Endothelial cell (in vitro differentiated cells): ENCODE measurements at places on chromosomes 1 and 21. TPM values are rescaled to one million over a fixed set of nuclear protein-coding genes. Genes with fewer than 3 reads are reported as not detected.

DNA sequence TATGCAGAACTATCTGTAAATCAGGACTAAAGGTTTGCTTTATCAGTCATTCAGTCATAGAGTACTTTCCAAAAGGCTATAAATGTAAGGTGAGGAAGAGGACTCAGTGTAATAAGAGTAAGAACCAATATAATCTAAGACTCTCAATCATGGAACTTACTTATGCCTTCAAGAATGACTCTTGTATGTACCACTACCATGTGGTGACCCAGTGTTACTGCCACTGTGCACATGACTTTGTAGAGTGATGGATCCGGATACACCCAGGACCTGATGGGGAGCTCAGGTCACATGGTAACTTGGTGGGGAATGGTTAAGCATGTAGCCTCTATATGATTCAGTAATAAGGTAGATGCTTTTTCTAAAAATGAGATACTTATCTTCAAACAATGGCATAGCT lies 2099.8 kb downstream of the MRPL39 start:
- no peak overlapping the region for H3K27ac ChIP-seq
- DNase-seq, result no peak
- no peaks in the 10 kb centered on the region for H3K36me3 ChIP-seq

DNA sequence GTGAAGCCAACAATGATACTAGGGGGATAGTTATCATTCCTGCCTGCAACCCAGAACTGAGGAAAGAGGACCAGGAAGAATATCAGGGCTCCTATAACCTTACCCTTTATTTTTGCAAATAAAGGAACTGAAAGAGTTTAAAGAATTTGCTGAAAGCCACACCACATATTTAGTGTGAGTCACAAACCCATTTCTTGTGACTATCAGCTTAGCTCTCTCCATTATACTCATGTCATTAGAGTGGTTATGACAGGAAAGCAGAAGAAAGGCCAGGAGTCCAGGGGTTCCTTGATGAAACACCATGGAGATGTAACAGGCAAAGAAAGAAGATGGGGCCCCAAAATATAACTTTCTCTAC lies 141.1 kb upstream of the SAMSN1 start:
- peaks cover 1% of the 10 kb centered on the region for H3K27me3 ChIP-seq
- peaks cover 5% of the 10 kb centered on the region for H3K4me1 ChIP-seq
- H3K36me3 ChIP-seq, result no peaks in the 10 kb centered on the region
- H3K27ac ChIP-seq, result no peak overlapping the region
- no peak for DNase-seq

DNA sequence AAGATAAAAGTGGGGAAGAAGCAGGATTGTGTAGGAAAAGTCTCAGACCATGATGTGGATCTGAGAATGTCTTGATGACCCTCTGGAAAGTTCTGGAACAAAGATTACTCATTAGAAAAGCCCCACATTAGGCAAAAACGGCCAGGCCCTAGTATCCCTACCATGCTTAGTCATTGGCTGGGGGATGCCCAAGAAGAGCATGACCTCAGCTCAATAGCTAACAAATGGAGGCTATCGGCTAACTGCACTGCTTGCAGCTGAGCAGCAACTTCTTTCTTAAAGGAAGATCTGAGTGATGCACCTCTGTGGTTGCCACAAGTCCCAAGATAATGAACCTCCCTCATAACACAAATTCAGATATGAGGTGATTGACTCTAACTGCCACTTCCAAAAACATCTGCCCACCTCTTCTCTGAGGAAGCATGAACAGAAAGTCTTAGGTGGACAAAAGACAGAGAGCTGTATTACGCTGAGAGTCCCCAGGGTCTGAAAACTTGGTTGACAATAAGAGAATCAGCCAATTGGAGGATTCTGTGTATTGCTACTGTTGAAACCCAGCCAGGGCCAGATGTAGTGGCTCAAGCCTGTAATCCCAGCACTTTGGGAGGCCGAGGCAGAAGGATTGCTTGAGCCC lies 64.6 kb upstream of the AK4 start:
- no peak overlapping the region for H3K27ac ChIP-seq
- DNase-seq, result no peak
- peaks cover 1% of the 10 kb centered on the region for H3K27me3 ChIP-seq
- H3K4me3 ChIP-seq, result no peak overlapping the region
- no peaks in the 10 kb centered on the region for H3K36me3 ChIP-seq

DNA sequence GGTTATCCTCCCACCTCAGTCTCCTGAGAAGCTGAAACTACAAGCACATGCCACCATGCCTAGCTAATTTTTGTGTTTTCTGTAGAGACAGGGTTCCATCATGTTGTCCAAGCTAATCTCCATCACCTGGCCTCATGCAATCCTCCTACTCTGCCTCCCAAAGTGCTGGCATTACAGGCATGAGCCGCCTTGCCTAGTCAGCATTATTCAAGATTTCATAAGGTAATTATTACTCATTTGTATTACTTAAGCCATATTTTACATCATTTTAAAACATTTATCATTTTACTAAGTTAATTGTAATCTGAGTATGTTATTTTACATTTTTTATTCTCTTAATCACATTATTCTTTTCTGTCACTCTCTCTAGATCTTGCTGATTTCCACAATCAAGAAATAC lies 1575.6 kb downstream of the NCAM2 start:
- DNase-seq, result no peak
- no peak overlapping the region for H3K27ac ChIP-seq
- H3K4me1 ChIP-seq, result no peaks in the 10 kb centered on the region
- no peak overlapping the region for H3K4me3 ChIP-seq
- no peaks in the 10 kb centered on the region for H3K27me3 ChIP-seq

- peaks cover 11% of the 10 kb centered on the region for H3K4me1 ChIP-seq
- no peak overlapping the region for H3K27ac ChIP-seq
Observed at GRCh38 chr1:202282596-202283283, 59.0 kb downstream of the UBE2T start.

DNA sequence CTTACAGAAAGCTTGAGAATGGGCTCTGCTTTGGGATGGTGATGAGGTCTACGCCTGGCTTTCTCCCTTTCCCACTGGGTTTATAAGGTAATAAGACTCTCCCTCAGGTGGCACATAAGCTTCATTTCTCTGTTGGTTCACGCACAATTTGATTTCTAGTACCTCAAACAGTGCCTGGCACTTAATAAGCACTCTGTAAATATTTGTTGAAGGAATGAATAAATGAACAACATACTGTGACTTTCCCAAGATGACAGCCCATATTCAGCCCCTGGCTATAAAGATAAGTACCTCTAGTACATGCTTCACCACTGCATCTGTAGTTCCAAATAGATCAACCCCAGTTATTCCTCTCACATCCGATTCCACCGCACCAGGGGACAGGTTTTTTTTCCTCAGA lies 17.8 kb downstream of the COPA start:
- H3K4me3 ChIP-seq, result no peak overlapping the region
- no peaks in the 10 kb centered on the region for H3K4me1 ChIP-seq
- no peak overlapping the region for H3K27ac ChIP-seq
- peaks cover 30% of the 10 kb centered on the region for H3K36me3 ChIP-seq
- no peaks in the 10 kb centered on the region for H3K27me3 ChIP-seq
- no peak for DNase-seq

DNA sequence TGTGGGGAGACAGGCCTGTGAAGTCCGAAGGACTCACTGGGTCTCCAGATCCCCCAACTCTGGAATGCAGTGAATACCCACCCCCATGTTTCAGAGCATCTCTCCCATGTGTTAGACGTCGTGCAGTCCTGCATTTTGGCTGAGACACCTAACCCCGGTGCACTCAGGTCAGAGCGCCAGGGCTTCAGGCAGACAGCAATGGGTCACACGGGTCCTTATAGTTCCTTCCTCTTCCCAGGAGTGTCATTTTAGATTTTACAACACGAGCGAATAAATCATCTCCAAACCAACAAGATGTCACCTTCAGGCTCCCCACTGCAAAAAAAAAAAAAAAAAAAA lies 5.1 kb downstream of the PRRX1 start:
- H3K27ac ChIP-seq, result no peak overlapping the region
- H3K36me3 ChIP-seq, result no peaks in the 10 kb centered on the region
- no peak overlapping the region for H3K4me3 ChIP-seq
- no peak for DNase-seq
- H3K27me3 ChIP-seq, result peaks cover 38% of the 10 kb centered on the region

DNA sequence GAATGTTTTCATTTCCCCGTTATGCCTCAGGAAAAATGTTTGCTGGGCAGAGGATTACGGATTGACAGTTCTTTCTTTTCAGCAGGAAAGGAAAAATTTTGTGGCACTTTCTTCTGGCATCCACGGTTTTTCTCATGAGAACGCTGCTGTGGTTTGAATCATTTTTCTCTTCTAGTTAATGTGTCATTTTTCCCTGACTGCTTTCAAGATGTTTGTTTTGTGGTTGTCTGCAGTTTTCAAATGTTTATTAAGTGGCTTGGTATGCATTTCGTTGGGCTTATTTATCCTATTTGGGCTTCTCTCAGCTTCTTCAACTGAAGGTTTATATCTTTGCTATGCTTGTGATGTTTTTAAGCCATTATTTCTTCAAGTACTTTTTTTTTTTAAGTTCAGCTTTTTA lies 359.0 kb downstream of the RGS7 start:
- H3K4me1 ChIP-seq, result no peaks in the 10 kb centered on the region
- H3K27me3 ChIP-seq, result peaks cover 2% of the 10 kb centered on the region
- H3K4me3 ChIP-seq, result no peak overlapping the region
- DNase-seq, result no peak
- no peak overlapping the region for H3K27ac ChIP-seq

DNA sequence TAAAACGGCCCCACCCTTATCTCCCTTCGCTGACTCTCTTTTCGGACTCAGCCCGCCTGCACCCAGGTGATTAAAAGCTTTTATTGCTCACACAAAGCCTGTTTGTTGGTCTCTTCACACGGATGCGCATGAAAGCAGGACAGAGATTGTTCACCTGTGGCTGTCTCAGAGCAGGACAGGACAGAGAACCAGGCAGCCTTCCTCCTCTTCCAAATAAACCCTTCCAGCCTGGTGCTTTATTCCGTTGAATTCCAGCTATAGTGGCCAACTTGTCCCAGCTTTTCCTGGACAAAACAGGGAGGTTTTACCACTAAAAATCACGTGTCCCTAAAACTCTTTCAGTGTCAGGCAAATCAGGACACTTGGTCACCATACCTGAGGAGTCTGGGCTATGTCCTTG lies 9.5 kb upstream of the DMRTB1 start:
- peaks cover 4% of the 10 kb centered on the region for H3K4me1 ChIP-seq
- no peak overlapping the region for H3K4me3 ChIP-seq
- no peak overlapping the region for H3K27ac ChIP-seq
- DNase-seq, result no peak
- H3K36me3 ChIP-seq, result no peaks in the 10 kb centered on the region

GRCh38 chr1:53551428-53551995 lies 92.3 kb downstream of the DMRTB1 start:
- no peak overlapping the region for H3K27ac ChIP-seq
- no peaks in the 10 kb centered on the region for H3K36me3 ChIP-seq
- H3K27me3 ChIP-seq, result peaks cover 7% of the 10 kb centered on the region
- H3K4me1 ChIP-seq, result no peaks in the 10 kb centered on the region
- no peak overlapping the region for H3K4me3 ChIP-seq
- DNase-seq, result no peak

DNA sequence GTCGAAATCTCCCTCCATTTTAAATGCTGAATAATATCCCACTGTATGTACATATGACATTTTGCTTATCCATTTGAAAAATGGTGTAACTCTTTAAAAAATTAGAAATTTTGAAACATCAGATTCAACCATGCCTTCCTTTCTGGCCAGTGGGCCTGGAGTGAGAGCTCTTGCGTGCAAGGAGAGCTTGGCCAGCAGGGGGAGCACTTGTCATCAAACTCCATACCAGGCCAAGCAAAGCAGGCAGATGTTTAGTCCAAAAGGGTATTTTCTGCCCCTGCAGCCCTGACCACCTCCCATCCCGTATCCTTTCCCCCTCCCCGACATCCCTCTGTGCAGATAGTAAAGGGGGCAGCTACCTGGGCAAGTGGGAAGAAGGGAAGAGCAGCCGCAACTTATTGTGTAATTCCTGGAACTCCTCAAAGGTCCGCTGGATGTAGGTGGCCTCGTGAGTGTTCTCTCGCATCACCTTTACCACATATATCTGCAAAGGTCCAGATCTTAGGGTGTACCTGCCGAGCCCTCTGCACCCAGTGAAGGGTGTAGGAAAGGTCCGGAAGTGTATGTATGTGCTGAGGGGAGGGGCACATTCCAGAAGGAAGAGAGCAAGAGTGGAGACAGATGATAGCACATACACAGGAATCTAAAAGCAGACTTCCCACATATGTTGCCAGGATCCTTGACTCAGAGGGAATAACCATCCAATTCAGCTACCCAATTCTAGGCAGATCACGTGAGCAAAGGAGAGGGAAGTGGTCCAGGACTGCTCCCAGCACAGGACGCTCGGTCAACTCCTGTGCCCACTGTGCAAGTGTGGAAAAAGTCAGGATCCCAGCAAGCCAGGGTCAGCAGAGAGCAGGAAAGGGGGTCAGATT lies 19.9 kb upstream of the PPP1R15B start:
- peaks cover 28% of the 10 kb centered on the region for H3K4me1 ChIP-seq
- H3K4me3 ChIP-seq, result peak overlapping the region; percentile 37
- peaks cover 80% of the 10 kb centered on the region for H3K36me3 ChIP-seq
- DNase-seq, result peak; percentile 79
- H3K27ac ChIP-seq, result peak overlapping the region; percentile 83

GRCh38 chr1:64655861-64656260 lies 89.0 kb upstream of the RAVER2 start:
- H3K27me3 ChIP-seq, result no peaks in the 10 kb centered on the region
- peaks cover 16% of the 10 kb centered on the region for H3K36me3 ChIP-seq
- H3K4me1 ChIP-seq, result no peaks in the 10 kb centered on the region
- H3K27ac ChIP-seq, result no peak overlapping the region
- no peak for DNase-seq

- peak overlapping the region; percentile 53 for H3K27ac ChIP-seq
- H3K36me3 ChIP-seq, result peaks cover 3% of the 10 kb centered on the region
- peak overlapping the region; percentile 14 for H3K4me3 ChIP-seq
- H3K4me1 ChIP-seq, result peaks cover 54% of the 10 kb centered on the region
Observed at GRCh38 chr1:27438621-27439061, 46.2 kb downstream of the GPR3 start.

DNA sequence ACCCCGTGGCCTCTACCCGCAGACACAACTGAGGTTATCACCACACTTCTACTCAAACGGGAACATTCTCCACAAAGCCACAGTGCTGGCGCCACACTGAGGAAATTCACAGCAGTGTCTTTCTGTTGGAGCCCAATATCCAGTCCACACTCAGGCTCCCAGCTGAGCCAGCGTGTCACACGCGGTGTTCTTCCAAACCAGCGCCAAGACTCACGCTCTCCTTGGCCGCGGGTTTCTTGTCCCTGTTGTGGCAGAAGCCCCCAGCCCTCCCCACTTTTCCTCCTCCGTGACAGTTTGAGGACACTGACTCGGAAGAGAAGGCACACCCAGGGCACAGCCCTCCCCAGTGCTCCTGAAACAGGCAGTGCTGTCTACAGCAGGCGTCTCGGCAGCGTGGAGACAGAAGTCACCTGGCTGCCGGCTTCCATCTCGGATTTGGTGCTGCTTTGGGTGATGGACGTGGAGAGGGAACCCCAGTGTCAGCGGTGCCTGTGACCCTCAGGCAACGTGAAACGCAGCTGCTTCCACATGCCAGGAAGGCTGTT lies 35.4 kb upstream of the AGPAT3 start:
- H3K36me3 ChIP-seq, result peaks cover 4% of the 10 kb centered on the region
- no peak overlapping the region for H3K27ac ChIP-seq
- no peak for DNase-seq
- H3K4me3 ChIP-seq, result no peak overlapping the region
- peaks cover 12% of the 10 kb centered on the region for H3K27me3 ChIP-seq

Gene CD101
- total RNA-seq, result 0.10 TPM

Gene LCE1E
- total RNA-seq, result not detected

Gene TMEM50B
- total RNA-seq, result 35.5 TPM

Gene S100A7A
- not detected for total RNA-seq

Gene SLC44A5
- 3.4 TPM for total RNA-seq

Gene CLCA4
- not detected for total RNA-seq
